ENCODE measurements at places on chromosomes 3 and 15.

DNA sequence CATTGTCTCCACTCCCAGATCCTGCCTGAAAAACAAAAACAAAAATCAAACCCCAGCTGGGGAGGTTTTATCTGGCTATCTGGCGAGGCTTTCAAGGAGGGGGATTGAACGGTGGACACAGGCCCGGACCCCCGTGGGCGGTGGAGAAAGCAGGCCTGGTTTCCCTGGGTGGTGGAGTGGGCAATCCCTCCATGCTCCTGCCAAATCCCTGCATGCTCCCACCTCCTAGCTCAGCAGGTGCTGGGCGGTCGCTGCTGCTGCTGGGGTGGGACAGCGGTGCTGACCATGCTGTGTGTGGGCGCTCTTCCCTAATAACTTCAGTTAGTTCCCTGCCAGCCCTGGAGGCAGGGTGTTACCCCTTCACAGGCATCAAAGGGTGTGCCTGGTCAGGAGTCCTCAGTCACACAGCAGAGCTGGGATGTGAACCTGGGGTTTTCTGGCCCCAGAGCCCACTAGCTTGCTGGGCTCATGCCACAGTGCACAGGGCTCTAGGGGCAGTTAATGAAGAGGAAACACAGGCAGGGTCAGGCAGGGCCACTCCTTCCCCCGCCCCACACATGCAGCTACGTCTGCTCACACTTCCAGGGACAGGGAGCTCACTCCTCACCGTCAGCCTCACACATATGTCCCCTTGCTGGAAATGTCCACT is 15.9 kb upstream of the PLXND1 start:
- no peak for DNase-seq

DNA sequence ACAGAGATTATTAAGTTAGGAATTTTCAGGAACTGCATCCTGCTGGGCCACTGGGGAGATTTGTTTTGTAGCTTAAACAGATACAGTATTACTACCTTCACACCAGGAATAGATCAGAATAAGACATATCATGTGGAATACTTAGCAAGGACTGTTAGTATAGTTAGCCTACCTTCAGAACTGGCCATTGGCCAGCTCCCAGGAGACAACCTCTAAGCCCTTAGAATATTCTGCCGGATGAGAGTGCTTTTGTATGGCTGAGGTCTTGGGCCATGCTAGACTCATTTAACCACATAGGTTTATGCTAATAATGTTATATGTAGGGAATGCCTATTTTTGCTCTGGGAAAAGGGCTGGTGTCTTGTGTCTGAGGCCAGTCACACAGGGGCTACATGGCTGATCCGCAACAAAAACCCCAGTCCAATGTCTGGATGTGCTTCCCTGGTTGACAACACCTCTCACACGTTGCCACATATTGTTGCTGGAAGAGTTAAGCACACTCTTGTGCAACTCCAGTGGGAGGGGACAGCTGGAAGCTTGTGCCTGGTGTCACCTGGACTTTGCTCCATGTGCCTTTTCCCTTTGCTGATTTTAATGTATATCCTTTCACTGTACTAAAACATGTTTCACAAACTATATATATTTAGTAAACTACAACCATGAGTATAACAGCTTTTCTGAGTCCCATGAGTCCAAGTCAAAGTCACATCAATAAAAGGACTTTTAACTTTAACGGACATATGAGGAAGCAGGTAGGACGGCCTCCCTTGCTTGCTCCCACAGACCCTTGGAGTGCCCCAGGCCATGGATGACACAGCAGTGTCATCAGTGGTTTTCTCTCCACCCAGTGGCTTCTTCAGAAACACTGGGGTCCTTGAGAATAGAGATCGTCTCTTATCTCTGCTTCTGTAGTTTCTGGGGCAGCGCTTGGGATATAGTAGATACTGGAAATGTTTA is 118.0 kb upstream of the C3orf80 start:
- DNase-seq = no peak

DNA sequence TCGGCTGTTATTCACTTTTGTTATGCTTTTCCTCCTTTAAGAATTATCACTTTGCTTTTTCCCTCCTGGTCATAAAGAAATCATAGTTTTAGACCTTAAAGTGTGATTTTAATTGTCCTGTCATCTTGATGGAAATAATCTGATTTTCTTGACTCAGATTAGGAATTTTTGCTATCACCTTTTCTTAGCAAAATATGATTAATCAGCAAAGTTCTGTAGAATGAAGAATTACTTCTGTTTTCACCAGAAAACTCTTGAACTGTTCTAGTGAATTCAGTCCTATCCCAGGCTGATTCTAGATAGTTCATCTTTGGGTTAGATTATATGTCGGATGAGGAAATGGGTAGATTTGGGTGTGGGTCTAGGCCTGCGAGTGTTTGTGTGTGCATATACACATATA is 12.2 kb downstream of the CMSS1 start:
- DNase-seq = no peak

DNA sequence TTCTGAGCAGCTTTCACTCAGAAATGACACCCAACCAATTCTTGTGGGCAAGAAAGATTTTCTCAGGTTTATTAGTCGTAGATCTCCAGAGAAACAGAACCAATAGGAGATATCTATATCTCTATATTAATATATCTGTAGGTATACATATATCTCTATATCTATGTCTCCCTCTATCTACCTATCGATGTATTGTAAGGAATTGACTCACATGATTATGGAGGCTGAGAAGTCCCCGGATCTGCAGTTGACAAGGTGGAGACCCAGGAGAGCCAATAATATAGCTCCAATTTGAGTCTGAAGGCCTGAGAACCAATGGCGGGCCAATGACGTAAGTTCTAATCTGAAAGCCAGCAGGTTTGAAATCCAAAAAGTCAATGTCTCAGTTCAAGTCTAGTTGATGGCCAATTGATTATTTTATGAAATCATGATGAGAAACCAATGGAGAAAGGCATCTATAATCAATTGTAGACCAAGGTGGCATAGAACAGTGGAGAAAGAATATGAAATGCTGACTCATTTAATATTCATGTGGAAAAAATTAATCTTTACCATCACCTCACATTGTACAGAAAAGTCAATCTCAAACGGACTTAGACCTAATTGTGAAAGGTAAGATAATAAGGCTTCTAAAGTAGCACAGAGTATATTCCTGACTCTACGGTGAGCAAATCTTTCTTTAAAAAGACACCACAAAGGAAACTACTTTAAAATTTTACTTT is 65.6 kb upstream of the CHRNA7 start:
- no peak for DNase-seq

GRCh38 chr15:63250312-63250965 is 27.0 kb upstream of the APH1B start:
- peak; percentile 70 for DNase-seq

DNA sequence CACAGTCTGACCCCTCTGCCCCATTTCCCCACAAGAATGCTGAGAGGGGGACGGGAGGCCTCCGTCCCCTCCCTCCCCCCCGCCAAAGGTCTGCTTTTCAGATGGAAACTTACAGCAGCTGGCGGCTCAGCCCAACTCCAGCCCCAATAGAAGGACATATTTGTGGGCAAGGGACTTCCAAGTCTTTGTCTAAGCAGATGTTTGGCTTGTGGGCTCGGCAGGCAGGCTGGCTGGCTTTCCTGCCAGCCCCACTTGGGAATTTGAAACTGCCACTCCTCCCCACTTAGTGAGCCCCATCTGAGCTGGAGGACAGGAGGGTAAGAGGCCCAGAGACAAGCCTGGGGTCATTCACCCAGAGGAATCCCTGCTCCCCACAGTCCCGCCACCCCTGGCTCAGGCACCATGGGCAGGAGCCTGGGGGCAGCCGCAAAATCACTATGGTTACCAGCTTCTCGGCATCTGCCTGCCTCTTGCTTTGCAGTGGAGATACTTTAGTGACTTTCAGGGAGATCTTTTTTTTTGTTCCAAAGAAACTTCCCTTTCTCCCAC is 53.6 kb downstream of the LMCD1 start:
- DNase-seq = peak; percentile 14

- DNase-seq = no peak
Measured at GRCh38 chr3:104885214-104885814, 481.4 kb upstream of the ALCAM start.

Data from kidney epithelial cell (primary cell).